Activated CD8-positive, alpha-beta memory T cell treated with anti-CD3 and anti-CD28 coated beads, Interleukin-2, amount 10 ng/mL, durations not matched to agents 7 days and 5 days (primary cell): ENCODE measurements at places on chromosomes 16 and 17.

DNA sequence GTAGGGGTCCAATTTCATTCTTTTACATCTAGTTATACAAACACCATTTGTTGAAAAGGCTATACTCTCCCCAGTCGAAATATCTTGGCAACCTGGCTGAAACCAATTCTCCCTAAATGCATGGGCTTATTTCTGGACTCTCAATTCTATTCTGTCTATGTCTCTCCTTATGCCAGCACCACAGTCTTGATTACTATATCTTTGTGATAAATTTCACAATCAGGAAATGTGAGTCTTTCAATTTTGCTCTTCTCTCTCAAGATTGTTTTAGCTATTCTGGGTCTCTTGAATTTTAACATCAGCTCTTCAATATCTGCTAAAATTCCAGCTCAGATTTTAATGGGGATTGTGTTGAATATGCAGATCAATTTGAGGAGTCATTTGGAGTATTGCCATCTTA, 5.9 kb upstream of the TRIM25 start:
- DNase-seq, result no peak
- no peaks in the 10 kb centered on the region for H3K27me3 ChIP-seq
- H3K4me3 ChIP-seq, result no peak overlapping the region
- peaks cover 29% of the 10 kb centered on the region for H3K36me3 ChIP-seq
- peaks cover 37% of the 10 kb centered on the region for H3K4me1 ChIP-seq

- peaks cover 42% of the 10 kb centered on the region for H3K27me3 ChIP-seq
- no peak overlapping the region for H3K27ac ChIP-seq
- H3K4me1 ChIP-seq, result peaks cover 16% of the 10 kb centered on the region
- H3K4me3 ChIP-seq, result no peak overlapping the region
- H3K36me3 ChIP-seq, result peaks cover 6% of the 10 kb centered on the region
Measured at GRCh38 chr17:7705269-7706255, 560 bp downstream of the EFNB3 start.

DNA sequence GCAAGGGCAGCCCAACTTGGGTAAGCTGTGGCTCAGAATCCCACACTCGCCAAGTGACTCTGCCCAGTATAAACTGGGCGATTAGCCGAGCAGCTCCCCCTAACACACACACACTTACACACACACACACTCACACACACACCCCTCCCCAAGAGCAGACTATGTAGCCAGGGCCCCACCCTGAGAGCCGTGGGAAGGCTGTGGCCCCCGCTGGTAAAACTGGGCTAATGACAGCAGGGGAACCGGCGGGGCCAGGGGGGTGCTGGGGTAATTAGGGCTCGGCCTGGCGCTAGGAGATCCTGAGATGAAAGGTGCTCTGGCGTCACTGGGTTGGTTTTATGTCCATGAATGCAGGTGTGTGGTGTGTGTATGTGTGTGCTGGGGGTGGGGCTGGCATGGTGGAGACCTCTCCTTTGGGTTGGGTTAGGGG, 1.1 kb upstream of the THRA start:
- H3K27ac ChIP-seq, result no peak overlapping the region
- H3K4me3 ChIP-seq, result peak overlapping the region; percentile 69
- peaks cover 26% of the 10 kb centered on the region for H3K27me3 ChIP-seq
- H3K4me1 ChIP-seq, result peaks cover 21% of the 10 kb centered on the region
- no peaks in the 10 kb centered on the region for H3K36me3 ChIP-seq

DNA sequence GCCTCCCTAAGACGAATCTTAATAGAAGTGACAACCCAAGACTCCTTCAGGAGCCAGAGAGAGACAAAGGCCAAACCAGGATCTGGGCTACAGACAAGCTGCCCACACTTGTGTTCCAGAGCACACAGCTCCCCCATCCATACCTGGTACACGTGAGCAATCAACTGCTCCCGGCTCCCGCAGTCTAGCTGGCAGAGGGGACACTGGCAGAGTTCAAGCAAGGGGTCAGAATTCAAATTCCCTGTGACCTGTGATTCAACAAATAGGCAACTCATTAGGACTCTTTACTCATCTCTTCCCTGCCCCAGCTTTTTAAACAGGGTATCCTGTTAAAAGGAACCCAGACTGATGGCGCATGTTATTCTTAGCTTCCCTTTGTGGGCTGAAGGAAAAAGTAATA, 18.2 kb downstream of the ATXN1L start:
- DNase-seq, result no peak
- H3K27me3 ChIP-seq, result no peaks in the 10 kb centered on the region
- H3K4me1 ChIP-seq, result peaks cover 18% of the 10 kb centered on the region
- peaks cover 20% of the 10 kb centered on the region for H3K36me3 ChIP-seq
- H3K4me3 ChIP-seq, result no peak overlapping the region
- no peak overlapping the region for H3K27ac ChIP-seq

GRCh38 chr17:21058098-21058893, 15.5 kb upstream of the USP22 start:
- no peak overlapping the region for H3K4me3 ChIP-seq
- peaks cover 20% of the 10 kb centered on the region for H3K27me3 ChIP-seq
- H3K27ac ChIP-seq, result no peak overlapping the region
- H3K4me1 ChIP-seq, result peaks cover 5% of the 10 kb centered on the region

DNA sequence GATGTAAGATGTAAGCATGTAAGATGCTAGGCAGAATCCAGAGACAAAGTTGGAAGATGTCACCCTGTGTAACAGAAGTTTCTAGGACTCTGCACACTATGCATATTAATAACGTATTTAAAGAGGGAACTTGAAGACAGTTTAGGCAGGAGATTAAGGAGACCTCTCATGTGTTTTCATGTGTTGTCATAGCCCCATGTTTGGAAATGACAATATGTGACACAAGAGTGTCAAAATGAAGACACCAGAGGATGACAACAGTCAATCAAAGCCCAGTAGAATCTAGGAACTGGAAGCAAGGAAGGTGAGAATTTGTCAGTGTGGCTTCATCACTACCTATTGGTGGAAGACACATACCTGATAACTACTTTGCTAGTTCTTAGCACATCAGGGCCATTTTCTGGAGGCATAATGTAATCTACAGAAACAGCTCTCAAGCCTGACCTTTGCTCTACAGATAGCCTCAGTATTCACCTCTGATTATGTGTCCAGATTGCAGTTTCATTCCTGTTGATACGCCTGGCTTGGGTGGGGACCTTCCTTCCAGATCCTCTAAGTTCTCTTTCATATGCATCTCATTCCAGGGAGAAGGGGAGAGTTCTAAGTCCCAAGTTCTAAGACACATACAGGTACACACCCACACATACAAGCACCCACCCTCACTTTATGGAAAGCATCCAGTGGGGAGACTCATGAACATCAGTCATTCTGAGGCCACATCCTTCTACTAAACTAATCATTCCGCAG, 26.3 kb downstream of the PMP22 start:
- DNase-seq, result no peak
- H3K27me3 ChIP-seq, result peaks cover 24% of the 10 kb centered on the region
- H3K36me3 ChIP-seq, result no peaks in the 10 kb centered on the region
- H3K4me1 ChIP-seq, result peaks cover 14% of the 10 kb centered on the region

- no peak for DNase-seq
- no peak overlapping the region for H3K4me3 ChIP-seq
- no peak overlapping the region for H3K27ac ChIP-seq
- H3K4me1 ChIP-seq, result peaks cover 2% of the 10 kb centered on the region
- H3K36me3 ChIP-seq, result peaks cover 36% of the 10 kb centered on the region
- H3K27me3 ChIP-seq, result no peaks in the 10 kb centered on the region
Measured at GRCh38 chr17:56883616-56884015, 30.2 kb downstream of the TRIM25 start.

DNA sequence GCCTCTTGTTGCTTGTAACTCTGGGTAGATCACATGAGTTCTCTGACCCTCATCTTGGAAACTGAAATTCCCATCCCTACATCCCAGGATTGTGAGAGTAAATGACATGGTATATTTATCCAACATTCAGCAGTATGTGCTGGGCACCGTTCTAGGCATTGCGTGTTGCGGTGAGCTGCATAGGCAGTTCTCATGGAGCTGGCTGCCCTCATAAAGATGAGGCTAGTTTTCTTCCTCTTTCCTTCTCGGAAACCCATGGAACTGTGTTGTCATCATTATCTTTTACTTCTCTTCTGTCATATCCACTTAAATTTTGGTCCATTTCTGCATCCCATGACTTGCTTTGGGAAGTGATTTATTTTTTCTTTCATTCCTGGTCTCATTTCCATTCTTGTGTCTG, 17.2 kb downstream of the CMIP start:
- H3K27me3 ChIP-seq, result no peaks in the 10 kb centered on the region
- H3K4me1 ChIP-seq, result peaks cover 38% of the 10 kb centered on the region
- H3K4me3 ChIP-seq, result no peak overlapping the region
- no peak overlapping the region for H3K27ac ChIP-seq

GRCh38 chr16:77112746-77113145, 78.2 kb upstream of the MON1B start:
- no peaks in the 10 kb centered on the region for H3K36me3 ChIP-seq
- H3K27ac ChIP-seq, result no peak overlapping the region
- no peak for DNase-seq

- H3K4me3 ChIP-seq, result no peak overlapping the region
- H3K36me3 ChIP-seq, result no peaks in the 10 kb centered on the region
- H3K27ac ChIP-seq, result no peak overlapping the region
- DNase-seq, result no peak
- H3K4me1 ChIP-seq, result peaks cover 2% of the 10 kb centered on the region
Measured at GRCh38 chr16:53111078-53111791, 56.4 kb downstream of the CHD9 start.

DNA sequence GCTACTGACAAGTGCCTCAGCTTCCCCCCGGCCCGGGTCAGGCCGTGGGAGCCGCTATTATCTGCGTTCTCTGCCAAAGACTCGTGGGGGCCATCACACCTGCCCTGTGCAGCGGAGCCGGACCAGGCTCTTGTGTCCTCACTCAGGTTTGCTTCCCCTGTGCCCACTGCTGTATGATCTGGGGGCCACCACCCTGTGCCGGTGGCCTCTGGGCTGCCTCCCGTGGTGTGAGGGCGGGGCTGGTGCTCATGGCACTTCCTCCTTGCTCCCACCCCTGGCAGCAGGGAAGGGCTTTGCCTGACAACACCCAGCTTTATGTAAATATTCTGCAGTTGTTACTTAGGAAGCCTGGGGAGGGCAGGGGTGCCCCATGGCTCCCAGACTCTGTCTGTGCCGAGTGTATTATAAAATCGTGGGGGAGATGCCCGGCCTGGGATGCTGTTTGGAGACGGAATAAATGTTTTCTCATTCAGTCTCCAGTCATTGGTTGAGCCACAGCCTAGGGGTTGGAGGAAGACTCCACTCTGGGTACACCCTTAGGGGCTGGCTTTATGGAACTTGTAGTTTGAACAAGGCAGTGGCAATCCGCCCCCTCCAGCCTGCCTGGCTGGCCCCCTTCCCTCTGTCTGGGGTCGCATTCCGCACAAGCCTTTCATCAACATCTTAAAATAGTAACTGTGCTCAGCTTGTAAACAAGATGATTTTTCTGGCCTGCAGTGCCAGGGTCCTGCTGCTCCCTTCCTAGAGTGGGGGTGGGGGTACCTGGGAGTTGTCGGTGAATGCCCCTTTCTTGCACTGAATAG, 4.1 kb downstream of the SYNGR2 start:
- H3K36me3 ChIP-seq, result peaks cover 24% of the 10 kb centered on the region
- no peaks in the 10 kb centered on the region for H3K27me3 ChIP-seq
- H3K4me3 ChIP-seq, result no peak overlapping the region
- no peak for DNase-seq
- H3K4me1 ChIP-seq, result peaks cover 64% of the 10 kb centered on the region
- peak overlapping the region; percentile 84 for H3K27ac ChIP-seq

- peaks cover 43% of the 10 kb centered on the region for H3K36me3 ChIP-seq
- peak overlapping the region; percentile 99 for H3K4me3 ChIP-seq
- H3K4me1 ChIP-seq, result peaks cover 57% of the 10 kb centered on the region
- DNase-seq, result peak; percentile 64
- peaks cover 11% of the 10 kb centered on the region for H3K27me3 ChIP-seq
- H3K27ac ChIP-seq, result peak overlapping the region; percentile 29
Measured at GRCh38 chr16:17467923-17468540, 2.7 kb downstream of the XYLT1 start.

- H3K4me3 ChIP-seq, result no peak overlapping the region
- DNase-seq, result no peak
- no peaks in the 10 kb centered on the region for H3K27me3 ChIP-seq
- H3K4me1 ChIP-seq, result peaks cover 3% of the 10 kb centered on the region
- H3K36me3 ChIP-seq, result no peaks in the 10 kb centered on the region
- H3K27ac ChIP-seq, result no peak overlapping the region
Measured at GRCh38 chr17:55898195-55898594, 147.3 kb downstream of the PCTP start.

- peaks cover 29% of the 10 kb centered on the region for H3K4me1 ChIP-seq
- H3K4me3 ChIP-seq, result peak overlapping the region; percentile 26
- peaks cover 4% of the 10 kb centered on the region for H3K36me3 ChIP-seq
- peak; percentile 85 for DNase-seq
- H3K27me3 ChIP-seq, result peaks cover 30% of the 10 kb centered on the region
- peak overlapping the region; percentile 83 for H3K27ac ChIP-seq
Measured at GRCh38 chr16:86664522-86665318, 86.4 kb downstream of the FOXL1 start.

GRCh38 chr17:3969963-3970362, 5.7 kb upstream of the ATP2A3 start:
- no peak for DNase-seq
- H3K27me3 ChIP-seq, result peaks cover 6% of the 10 kb centered on the region
- H3K27ac ChIP-seq, result no peak overlapping the region

DNA sequence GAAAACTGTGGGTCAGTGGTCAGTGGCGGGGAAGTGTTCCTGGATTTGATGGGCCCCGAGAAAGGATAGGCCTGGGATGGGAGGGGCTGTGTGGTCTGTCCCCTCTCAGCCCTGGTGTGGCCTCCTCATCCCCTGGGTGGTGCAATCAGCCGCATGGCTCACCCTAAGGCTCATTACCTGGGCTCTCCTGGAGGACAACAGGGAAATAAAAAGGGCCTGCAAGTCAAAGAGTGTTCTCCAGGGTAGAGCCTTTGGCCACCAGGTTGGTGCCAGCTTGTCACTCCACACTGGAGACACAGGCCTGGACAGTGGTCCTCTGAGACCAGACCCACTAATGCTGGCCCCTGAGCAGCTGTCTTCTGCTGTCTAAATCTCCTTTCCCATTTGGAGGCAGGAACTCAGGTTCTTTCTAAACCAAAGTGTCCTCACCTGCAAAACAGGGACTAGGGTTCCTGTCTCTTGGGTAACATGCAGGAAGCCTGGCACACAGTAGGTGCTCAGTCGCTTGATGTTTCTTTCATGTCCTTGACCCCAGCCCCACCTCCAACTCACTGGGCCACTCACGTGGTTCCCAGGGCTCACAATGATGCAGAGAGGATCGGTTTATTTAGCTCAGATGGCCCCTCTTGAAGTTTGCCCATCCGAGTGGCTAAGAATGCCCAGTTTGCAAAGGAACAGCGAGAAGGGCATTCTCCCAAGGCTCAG, 2.4 kb downstream of the NDRG4 start:
- H3K36me3 ChIP-seq, result no peaks in the 10 kb centered on the region
- no peak for DNase-seq
- H3K27ac ChIP-seq, result no peak overlapping the region
- H3K4me3 ChIP-seq, result no peak overlapping the region
- H3K27me3 ChIP-seq, result peaks cover 15% of the 10 kb centered on the region
- peaks cover 11% of the 10 kb centered on the region for H3K4me1 ChIP-seq

DNA sequence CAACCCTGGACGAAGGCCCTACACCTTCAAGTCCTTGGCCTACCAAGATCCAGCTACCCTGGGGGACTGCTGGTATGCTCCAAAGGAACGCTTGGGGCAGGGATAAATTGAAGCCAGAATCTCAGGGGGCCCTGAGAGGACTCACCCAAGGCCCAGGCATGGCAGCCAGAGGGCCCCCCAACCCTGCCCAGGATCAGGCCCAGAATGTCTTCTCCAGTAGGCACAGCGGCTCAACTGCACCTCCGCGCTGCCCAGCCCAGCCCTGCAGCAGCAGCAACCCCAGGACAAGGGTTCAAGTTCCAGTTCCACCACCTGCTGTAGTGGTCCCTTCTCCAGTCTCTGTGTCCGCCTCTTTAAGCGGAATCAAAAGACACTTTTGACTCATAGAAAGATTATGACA, 2.2 kb downstream of the TFAP4 start:
- no peaks in the 10 kb centered on the region for H3K27me3 ChIP-seq
- H3K4me3 ChIP-seq, result peak overlapping the region; percentile 85
- peak overlapping the region; percentile 93 for H3K27ac ChIP-seq
